Activated naive CD8-positive, alpha-beta T cell treated with anti-CD3 and anti-CD28 coated beads, Interleukin-2, amount 50 U/mL, for 24 hours (primary cell): ENCODE measurements at places on chromosomes 1 and 21.

- no peak for DNase-seq
Observed at GRCh38 chr1:47682786-47683350, 245.0 kb downstream of the FOXD2 start.

GRCh38 chr1:31373897-31374486 is 1.1 kb upstream of the FABP3 start:
- no peak for DNase-seq

GRCh38 chr21:32412162-32413014 is at the start of gene EVA1C:
Gene EVA1C (plus strand): TSS chr21:32412706. CDS start chr21:32412854, 148 bp downstream.
- DNase-seq = peak; percentile 74

- no peak for DNase-seq
Observed at GRCh38 chr1:113286156-113286555, 104.2 kb upstream of the MAGI3 start.

DNA sequence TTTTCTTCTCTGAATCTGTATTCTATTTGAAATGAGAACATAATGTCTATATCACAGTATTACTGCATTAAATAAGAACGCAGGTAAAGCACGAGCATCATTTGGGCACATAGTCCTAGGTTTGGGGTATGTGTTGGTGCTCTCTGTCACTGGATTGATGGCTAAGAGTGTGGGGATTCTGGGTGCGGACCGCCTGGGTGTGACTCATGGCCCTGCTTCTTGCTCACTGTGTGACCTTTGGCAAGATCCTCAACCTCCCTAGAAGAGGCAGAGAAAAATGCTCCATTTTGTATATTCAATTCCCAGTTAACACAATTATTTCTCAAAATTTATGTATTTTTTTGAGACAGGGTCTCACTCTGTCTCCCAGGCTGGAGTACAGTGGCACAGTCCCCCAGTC is 99.7 kb downstream of the LAMC2 start:
- DNase-seq = no peak

DNA sequence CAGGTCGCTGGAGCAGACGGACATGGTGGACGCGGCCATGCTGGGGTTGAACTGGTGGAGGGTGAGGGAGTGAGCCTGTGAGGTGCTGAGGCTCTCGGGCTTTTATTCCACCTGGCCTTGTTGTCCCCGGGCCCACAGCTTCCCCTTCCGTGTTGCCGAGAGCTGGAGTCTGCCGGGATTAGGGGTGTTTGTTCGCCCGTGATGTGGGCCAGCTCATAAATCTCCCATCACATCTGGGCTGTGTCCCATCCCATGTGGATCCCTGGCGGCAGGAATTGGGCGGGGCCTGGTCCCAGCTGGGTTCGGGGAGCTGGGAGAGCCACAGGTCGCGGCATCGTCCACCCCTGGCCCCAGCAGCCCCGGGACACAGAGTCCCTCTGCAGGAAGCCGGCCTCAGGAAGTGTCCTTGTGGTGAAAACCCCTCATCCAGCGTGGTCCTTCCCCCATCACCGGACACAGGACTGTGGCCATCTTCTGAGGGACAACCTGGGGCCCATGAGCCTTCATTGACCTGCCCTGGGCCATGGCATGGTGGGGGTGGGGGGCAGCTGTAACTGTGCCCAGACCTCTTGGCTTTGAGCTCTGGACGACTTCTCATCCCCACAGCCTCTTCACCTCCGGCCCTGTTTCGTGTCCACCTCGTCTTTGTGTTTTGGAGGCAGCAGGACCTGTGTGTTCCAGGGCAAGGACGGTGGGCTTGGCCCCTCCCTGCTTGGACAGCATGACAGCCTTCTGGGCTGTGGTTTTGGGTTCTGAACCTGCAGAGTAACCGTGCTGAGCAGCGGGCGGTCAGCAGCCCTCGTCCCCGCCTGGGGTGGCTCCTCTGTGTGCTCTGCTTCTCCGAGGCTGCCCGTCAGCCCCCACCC is at the start of gene KRTAP10-6:
KRTAP10-6 (minus strand) TSS at position 60 of the 866 bp plus-strand sequence; CDS start at position 39, 21 bp downstream.
- DNase-seq = no peak

DNA sequence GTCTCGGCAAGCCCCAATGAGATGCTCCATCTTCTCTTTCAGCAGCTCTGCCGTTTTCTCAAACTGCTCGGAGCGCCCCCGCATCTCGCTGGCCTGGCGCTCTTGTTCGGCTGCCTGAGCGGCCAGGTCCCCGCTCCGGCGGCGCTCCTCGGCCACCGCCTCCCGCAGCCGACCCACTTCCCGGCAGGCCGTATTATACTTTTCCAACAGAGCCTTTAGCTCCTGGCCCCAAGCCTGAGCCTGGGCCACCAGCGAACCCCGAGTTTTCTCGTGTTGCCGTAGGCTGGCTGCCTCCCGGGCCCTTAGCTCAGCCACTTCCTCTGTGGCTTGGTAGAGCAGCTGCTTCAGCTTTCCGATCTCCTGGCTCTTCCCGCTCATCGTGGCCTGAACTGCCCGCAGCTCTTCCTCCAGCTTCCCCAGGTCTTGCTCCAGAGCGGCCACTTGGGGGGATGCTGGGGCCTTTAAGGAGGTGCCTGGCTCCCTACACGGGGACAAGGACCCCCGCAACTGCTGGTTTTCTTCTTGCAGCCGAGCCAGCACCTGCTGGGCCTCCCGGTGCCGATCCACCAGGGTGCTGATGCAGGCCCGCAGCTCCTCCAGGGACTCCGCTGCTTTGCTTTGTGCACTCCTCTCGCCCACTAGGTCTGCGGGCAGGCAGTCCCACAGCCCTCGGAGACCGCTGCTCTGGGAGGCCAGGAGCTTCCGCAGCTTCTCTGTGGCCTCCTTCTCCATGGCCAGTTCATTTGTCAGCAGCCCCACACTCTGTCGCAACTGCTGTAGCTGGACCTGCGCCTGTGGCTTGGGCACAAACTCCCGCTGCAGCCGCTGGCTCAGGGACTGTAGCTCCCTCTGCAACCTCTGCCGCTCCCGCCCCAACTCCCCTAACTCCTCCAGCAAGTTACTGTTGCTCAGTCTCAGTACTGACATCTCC is 13.4 kb upstream of the PIAS3 start:
- DNase-seq = peak; percentile 38

DNA sequence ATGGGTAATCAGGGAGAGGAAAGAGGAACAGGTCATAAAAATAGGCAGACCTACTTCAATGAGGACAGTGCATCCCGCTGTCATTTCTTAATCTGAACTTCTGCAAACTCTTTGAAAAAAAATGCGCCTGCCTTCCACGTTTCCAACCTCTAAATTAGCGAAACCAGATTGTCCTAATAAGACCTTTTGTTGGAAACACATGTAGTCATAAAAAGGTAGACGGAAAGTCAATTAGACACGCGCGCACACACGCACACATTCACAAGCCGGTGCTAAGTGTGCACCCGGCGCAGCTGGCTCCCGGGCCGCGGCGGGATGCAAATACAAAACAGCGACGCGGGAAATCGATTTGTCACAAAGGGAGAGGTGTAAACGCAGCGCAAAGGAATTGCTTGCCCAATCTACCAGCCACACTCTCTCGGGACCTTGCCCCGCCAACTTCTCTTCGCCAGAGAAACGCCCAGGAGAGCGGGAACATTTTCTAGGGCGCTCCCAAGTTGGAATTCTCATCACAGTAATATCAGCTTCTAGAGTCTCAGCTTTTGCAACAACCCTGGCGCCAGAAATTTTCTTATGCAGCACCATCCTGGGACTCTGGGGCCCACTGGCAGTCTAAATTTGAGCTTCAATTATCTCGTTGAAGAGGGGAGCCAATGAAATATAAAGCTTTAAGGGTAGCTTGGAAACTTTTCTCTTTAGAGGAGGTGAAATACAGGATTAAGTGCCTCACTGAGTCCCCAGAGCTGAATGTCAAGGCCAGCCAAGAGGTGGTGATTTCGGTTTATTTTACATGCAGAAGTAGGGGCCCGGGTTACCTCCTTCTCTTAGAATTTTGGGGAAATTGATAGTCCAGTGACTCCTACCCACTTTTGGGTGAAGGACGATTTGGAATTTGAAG is 4.5 kb downstream of the PRRX1 start:
- DNase-seq = no peak

DNA sequence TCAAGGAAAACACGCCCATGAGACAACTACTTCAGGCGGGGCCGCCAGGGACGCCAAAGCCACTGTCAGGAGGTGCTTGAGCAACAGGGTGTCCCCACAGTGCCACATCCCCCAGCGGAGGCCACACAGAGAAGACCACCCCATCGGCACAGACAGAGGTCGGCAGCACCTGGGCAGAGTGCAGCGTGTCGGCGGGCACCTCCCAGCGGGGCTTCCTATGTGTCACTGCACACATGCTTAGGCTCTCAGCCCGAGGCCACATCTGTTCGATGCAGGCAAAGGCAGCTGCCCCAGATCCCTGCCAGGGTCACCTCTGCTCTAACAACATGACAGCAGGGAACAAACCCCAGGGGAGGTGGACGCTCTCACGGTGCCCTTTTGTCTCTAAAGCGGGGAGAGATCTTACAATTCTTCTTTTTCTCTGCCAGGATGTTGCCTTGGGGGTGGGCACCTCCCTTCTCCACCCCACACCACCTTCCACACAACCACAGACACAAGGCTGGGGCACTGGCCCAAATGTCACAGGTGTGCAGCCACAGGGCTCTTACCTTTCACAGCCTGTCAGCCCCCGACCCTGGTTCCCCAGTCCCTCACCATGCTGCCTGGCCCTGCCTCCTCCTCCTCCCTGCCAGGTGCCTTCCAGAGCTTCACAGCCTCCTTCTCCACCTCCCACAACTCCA is 4.2 kb downstream of the KRTAP10-8 start:
- no peak for DNase-seq

- no peak for DNase-seq
Observed at GRCh38 chr1:29687166-29687565, 450.8 kb downstream of the PTPRU start.

DNA sequence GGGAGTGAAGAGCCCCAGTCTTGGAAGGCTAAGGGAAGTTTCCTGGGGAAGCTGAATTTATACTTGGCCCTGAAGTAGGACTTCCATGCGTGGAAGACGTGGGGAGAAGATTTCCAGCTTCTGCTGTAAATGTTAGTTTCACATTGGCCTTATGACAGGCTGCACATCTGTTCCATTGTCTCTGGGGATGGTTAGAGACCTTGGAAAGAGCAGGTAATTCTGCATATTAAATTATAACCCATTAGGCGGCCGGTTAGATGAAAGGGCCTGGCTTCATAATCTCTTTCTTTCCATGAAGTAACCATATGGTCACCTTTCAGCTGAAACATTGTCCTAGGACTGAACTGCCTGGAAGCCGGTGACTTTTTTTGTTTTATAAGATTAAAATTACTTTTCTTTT is 37.5 kb downstream of the DPT start:
- DNase-seq = no peak

- no peak for DNase-seq
Observed at GRCh38 chr21:45818276-45818903, 163.2 kb upstream of the COL6A1 start.

DNA sequence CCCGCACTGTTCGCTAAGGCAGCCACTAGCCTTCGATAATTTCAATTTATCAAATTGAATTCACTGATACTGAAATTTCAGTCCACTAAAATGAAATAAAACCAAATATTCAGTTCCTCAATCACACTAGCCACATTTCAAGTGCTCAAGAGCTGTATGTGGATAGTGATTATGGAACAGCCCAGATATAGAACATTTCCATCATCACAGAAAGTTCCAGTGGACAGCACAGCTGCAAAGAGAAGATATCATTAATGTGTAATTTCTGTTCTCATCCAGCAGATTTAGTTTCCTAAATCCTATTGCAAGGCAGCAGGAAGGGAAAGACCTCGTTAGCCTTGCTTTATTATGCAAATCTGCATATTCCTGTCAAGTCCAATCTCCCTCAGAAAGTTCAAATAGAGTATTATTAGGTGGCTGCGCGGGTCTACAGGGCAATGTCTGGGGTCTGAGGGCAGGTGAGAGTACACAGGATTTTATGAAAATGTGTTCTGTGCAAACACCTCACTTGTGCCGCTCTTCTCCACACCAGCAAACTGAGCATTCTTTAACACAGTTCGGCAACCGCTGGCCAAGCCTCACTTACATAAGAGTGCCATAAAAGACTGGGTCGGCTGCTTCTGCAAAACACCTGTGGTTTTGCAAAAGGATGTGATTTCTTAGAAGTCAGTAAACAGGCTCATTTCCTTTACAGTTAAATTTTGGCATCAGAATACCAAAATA is 22.4 kb downstream of the CAPZB start:
- no peak for DNase-seq

DNA sequence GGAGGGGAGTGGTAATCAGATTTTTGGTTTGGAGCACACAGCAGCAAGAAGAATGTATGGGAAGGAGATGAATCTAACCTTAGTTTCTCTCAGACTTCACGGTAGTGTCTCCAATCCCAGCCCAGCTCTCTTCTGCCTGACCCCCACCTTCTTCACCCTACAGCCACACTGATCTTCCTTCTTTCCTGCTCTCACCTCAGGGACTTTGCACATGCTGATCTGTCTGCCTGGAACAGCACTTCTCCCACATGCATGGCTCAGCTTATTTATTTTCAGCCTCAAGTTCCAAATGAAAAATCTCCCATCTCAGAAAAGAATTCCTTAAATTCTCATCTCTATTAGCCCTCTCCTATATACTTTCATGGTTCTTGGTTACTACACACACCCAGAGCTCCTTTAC is 48.8 kb upstream of the LPAR3 start:
- DNase-seq = no peak

DNA sequence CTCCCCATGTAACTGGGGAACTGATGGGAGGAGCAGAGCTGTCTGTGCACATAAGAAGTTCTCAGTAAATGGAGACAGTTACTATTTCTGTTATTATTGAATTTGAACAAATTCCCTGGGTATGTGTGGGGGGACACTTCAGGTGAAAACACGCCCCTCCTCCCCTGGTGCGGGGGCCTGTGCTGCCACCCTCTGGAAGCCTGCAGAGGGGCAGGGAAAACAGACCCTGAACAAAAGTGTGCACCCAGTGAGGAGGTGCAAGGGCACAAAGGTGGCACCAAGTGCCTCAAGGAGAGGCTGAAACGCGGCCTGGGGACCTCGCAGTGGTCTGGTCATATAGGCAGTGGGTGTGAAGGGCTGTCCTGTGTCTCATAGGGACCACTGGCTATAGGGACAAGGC is 18.2 kb upstream of the NADK start:
- no peak for DNase-seq

- DNase-seq = no peak
Observed at GRCh38 chr1:245067257-245067656, 87.5 kb upstream of the KIF26B start.

GRCh38 chr1:207913951-207914350 is 3.0 kb upstream of the CD34 start:
- no peak for DNase-seq

DNA sequence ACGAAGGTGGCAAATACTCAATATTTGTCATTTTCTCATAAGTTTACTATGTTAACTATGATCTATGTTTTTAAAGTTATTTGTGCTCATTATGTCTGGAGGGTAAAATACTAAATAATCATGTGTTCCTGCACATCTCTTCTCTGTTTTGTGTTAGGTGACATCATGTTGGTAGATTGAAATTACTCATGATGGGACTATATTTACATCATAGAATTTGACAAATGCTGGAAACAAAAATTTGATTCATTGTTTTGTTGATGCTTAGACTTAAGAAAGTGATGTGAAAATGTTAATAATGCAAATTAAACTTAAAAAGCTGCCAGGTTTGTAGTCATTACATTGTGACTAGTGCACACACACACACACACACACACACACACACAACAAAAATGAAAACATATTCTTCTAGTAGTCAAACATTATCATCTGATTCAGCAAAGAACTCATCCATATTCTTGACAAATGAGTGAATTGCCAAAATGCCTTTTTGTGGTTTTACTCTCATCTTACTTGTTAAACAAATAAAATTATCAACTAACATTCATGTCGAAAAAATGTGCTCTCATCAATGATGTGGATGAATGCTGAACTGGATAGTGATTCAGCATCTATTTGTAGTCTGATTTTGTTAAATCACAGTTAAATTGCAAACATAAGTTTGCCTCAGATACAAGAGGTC is 870.7 kb downstream of the BRINP3 start:
- DNase-seq = no peak
